ENCODE measurements at places on chromosomes 7 and 10.

GRCh38 chr7:88338503-88338902 lies 31.8 kb upstream of the STEAP4 start:
- no peak for DNase-seq

GRCh38 chr7:33452805-33453502 lies 323.6 kb downstream of the BBS9 start:
- no peak for DNase-seq

DNA sequence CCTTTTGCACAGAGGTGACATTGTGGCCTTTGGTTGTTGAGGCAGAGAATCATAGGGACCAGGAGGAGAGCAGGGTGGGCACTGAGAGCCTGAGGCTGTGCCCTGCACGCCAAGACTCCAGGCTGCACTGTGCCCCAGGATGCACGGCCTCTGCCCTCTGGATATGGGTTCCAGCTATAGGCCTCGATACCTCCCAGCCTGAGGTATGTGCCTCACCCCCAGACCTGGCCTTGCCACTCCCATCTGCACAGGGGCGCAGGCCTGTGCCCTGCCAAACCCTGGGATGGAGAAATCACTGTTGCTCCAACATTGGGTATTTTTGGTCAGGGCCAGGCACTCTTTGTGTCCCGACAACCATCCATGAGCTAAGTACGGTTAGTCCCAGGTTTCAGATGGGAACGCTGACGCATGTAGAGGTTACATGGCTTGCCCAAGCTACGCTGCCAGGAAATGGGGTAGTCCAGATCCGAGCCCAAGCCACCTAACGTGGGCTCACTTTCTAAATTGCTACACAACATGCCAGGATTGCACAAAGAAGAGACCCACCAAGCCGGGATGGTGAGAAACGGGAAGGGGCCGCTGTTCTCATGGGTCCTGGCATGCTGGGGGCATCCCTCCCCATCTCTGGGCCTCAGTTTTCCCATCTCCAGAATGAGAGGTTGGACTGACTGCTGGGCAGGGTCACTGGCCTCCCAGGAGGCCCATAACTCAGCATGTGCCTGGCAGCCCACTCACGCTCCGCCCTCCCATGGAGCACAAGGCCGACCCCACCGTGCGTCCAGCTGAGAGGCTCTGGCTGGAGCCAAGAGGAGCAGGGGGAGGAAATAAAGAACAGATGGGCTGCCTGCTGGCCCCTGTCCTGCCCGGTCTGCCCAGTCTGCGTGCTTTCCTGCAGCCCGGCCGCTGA lies 44.2 kb downstream of the ZCCHC24 start:
- DNase-seq = no peak

- DNase-seq = no peak
Observed at GRCh38 chr10:99798031-99798430, 15.6 kb downstream of the ABCC2 start.

- no peak for DNase-seq
Observed at GRCh38 chr7:112596260-112596659, 115.5 kb downstream of the LSMEM1 start.

DNA sequence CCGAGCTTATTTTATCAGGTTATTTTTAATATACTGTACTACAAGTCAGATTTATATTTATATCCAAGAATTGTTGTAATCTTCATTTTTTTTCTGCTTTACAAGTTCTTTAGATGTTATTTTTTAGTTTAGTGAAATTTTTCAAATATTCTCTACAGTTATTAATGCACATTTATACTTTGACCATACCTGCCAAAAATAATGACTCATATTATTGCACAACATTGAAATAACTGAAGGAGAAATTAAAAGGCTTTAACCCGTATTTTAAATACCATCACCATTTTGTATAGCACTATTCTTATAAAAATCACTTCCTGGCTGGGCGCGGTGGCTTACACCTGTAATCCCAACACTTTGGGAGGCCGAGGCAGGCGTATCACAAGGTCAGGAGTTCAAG lies 278.5 kb downstream of the BICC1 start:
- no peak for DNase-seq

All from activated CD4-positive, alpha-beta T cell treated with anti-CD3 and anti-CD28 coated beads, Interleukin-2, amount 50 U/mL, for 24 hours (primary cell).